ENCODE measurements at places on chromosomes 5 and 9. TPM values are rescaled to one million over a fixed set of nuclear protein-coding genes. Genes with fewer than 3 reads are reported as not detected.
A peak's percentile ranks its signal among the peaks of the same experiment; 100 is the strongest.

- DNase-seq, result no peak
Measured at GRCh38 chr5:136014049-136015002, 14.5 kb upstream of the TGFBI start.

DNA sequence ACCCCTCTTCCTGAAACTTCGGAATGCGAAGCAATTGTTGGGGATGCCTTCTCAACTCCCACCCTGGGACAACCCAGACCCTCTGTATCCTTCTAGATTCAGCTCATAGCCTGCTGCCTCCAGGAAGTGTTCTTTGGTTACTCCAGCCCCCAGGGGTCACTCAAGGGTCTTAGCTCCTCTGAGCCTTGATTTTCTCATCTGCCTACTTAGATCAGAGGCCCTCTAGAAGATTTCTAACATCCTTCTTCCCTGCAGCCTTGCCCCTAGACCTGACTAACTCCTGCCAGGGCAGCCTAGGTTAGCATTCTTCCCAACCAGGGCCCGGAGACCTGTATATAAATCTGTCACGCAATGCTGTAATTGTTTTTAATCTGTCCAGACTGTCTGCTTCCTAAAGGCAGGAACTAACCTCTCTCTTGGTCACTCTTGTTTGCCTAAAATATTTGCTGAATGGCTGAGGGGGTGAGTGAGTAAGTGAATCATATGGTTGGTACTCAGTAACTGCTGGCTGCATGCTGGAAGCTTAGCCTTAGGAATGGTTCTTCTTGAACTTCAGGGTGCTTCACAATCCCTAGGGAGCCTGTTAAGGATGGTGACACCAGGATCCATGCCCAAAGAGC is 8.2 kb downstream of the GALNT10 start:
- peak; percentile 96 for DNase-seq

DNA sequence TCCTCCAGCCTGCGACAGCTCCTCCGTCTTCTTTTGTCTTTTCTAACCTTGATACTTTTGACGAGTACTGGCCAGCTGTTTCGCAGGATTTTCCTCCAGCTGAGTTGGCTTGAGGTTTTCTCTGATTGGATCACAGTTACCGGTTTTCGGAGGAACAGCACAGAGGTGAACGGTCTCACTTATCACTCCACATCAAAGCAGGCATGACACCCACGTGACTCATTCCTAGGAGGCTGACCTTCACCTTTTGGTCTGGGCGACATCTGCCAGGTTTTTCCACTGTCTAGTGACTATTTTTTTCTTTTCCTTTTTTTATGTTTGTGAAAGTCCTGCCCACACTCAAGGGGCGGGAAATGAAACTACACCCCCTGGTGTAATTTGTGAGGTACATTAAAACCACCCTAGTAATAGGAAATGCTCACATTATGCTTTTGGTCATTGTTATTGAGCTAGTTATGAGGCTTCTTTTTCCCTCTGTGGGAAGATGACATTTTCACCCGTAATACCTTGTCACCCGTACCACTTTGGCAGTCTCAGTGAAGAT is 319.2 kb downstream of the GADD45G start:
- no peak for DNase-seq

NUDCD2 gene
- total RNA-seq, result 5.9 TPM

DNA sequence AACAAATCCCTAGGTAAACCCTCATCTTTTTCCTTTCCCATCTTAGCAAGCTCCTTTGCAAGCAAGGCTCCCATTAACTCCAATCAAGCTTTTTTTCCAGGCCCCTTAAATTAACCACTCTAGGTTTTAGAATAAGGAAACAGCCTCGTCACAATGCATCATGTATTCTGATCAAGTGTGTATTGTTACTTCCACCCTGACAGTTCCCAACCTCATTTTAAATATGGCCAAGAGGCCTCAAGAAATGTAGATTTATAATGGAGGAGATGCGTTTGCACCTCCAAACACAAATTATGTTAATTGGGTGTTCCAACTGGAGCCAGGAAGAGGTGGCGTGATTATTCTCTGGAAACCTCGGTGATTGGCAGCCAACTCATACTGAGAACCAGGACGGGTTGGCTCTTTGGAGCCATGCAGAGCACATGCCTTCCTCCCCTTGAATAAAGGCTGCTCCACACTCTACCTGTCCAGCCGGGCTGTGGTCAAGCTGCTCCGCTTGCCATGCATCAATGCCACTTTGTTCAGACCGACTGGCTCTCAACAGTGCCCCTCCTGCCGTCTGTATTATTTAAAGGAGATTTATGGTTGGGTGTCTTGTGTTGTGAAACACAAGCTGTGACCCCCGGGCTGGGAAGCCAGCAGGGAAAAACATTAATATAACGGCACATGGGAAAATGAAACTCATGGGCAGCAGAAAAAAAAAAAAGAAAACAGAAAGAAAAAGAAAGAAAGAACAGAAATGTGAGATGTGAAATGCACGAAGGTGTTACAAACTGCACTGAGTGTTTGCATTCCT is 191.1 kb downstream of the EBF1 start:
- no peak for DNase-seq

- DNase-seq, result no peak
Measured at GRCh38 chr9:135768516-135769218, 66.7 kb downstream of the KCNT1 start.

GRCh38 chr5:125409861-125410536 is 663.6 kb upstream of the ZNF608 start:
- no peak for DNase-seq

- no peak for DNase-seq
Measured at GRCh38 chr9:72524820-72525540, 3.6 kb downstream of the TMC1 start.

PCDHA9 gene
- total RNA-seq, result 0.29 TPM

GRCh38 chr5:159403906-159404681 is 73.8 kb upstream of the IL12B start:
- no peak for DNase-seq

GCNT4 gene
- 2.7 TPM for total RNA-seq

DNA sequence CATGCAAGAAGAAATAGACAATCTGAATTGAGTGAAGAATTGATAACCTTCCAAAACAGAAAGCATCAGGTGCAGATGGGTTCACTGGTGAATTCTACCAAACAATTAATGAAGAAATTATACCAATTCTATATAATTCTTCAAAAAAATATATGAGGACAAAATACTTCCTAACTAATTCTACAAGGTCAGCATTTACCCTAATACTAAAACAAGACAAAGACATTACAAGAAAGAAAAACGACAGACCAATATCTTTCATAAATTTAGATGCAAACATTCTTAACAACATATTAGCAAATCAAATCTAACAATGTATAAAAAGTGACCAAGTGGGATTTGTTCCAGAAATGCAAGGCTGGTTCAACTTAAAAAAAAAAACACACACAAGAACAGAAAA is 183.9 kb downstream of the BARX1 start:
- no peak for DNase-seq

DNA sequence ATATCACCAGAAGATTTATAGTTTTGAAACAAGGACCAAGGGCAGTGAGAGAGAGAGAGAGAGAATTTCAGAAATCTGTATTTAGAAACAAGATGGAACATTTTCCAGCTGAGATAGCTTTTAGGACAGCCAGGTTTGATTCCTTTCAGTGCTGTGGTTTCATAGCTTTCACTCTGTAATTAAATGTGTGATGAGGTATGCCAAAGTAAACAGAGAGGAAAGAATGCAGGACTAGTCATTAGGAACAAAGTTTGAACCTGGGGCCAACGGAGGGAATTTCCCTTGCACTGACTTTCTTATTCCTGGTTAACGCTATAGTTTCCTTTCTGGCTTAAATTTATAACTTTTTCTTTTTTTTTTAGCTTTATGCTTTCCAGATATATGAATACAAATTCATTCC is 10.0 kb upstream of the CCL28 start:
- no peak for DNase-seq

- DNase-seq, result no peak
Measured at GRCh38 chr5:74542482-74542881, 98.0 kb downstream of the ENC1 start.

- DNase-seq, result no peak
Measured at GRCh38 chr5:168985454-168985853, 315.5 kb downstream of the SLIT3 start.

CARTPT gene
- not detected for total RNA-seq

PGM5 gene
- 0.36 TPM for total RNA-seq

GRCh38 chr5:114734238-114734637 is 372.4 kb downstream of the KCNN2 start:
- DNase-seq, result peak; percentile 15
